ENCODE measurements at places on chromosomes 13 and 19. TPM values are rescaled to one million over a fixed set of nuclear protein-coding genes. Genes with fewer than 3 reads are reported as not detected.

DNA sequence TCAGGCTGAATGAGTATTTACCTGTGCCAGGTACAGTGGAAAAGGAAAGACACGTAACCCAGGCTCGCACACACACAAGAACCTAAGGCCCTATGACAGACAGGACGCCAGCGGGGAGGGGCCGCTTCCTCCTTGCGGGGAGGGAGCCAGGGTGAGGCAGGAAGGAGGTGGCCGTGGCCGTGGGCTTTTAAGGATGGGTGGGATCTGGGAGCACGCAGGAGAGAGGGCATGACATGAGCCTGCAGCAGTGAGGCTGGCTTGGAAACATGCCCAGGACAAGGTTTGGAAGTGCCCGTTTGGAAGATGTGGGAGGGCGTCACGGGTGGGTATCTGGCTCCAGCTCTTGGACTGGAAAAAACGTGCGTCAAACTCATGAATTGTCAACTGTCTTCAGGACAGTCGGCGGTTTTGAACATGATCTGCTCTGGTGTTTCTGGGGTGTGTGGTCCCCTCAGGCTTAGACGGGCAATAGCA lies 20.1 kb downstream of the SH3GL1 start:
- DNase-seq, result no peak
- H3K4me3 ChIP-seq, result no peak overlapping the region
- no peaks in the 10 kb centered on the region for H3K27me3 ChIP-seq
- H3K36me3 ChIP-seq, result peaks cover 6% of the 10 kb centered on the region
- H3K4me1 ChIP-seq, result peaks cover 14% of the 10 kb centered on the region
- peak overlapping the region; percentile 55 for H3K27ac ChIP-seq

- H3K4me3 ChIP-seq, result no peak overlapping the region
- H3K4me1 ChIP-seq, result no peaks in the 10 kb centered on the region
- H3K27me3 ChIP-seq, result no peaks in the 10 kb centered on the region
Measured at GRCh38 chr13:113357529-113357928, 6.4 kb downstream of the GRTP1 start.

FOXA3 gene
- total RNA-seq, result 3.7 TPM

GRCh38 chr13:43274881-43275280 lies 251.5 kb downstream of the DNAJC15 start:
- H3K4me1 ChIP-seq, result no peaks in the 10 kb centered on the region
- H3K36me3 ChIP-seq, result no peaks in the 10 kb centered on the region
- H3K27me3 ChIP-seq, result no peaks in the 10 kb centered on the region
- H3K4me3 ChIP-seq, result no peak overlapping the region
- no peak overlapping the region for H3K27ac ChIP-seq
- DNase-seq, result no peak

GRCh38 chr13:30204564-30204963 lies 102.8 kb downstream of the KATNAL1 start:
- H3K4me1 ChIP-seq, result no peaks in the 10 kb centered on the region
- no peaks in the 10 kb centered on the region for H3K27me3 ChIP-seq
- H3K27ac ChIP-seq, result no peak overlapping the region

ONECUT3 gene
- total RNA-seq, result not detected

- peak; percentile 73 for DNase-seq
- H3K27ac ChIP-seq, result no peak overlapping the region
- no peak overlapping the region for H3K4me3 ChIP-seq
Measured at GRCh38 chr19:6060600-6061375, 49.5 kb downstream of the RFX2 start.

GRCh38 chr19:51450730-51451307 lies 7.4 kb downstream of the SIGLEC8 start:
- H3K36me3 ChIP-seq, result no peaks in the 10 kb centered on the region
- no peak for DNase-seq
- no peaks in the 10 kb centered on the region for H3K4me1 ChIP-seq

DNA sequence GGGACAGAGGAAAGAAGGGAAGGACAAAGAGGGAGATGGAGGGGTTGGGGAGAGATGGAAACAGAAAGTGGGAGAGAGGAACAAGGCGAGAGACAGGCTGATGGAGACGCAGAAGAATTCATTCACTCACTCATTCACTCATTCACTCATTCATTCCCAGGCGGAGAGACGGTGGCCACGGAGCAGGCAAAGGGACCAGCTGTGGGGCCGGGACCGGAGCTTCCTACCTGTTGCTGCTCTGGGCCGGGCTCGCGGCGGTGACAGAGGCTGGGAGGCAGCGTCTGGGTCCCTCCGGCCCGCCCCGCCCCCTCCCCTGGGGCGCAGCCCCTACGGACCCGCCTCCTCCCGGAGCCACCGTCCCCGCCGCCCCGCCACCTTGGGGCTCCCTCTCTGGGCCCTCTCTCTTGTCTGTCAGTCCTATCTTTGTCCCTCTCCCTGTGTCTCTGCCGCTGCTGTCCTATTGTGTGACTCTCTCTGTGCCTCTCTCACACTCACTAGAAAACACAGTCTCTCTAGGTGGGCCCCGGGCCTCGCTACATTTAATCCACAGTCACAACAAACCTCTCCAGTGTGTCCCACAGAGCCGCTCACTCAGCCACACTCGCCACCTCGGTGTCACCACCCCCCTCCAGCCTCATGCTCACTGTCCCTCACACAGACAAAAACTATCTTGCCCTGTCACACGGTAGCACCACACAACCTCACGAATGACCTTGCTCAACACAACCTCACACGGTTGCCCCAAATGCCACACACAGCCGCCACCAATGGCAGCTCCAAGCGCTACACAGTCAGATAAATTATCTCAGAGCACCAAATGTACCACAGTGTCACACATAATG lies at the start of gene GNG8:
Gene GNG8, minus strand, starts transcription at position 283 of the 842 bp plus-strand sequence. CDS start 1,520 bp downstream, outside the sequence.
- DNase-seq, result no peak
- no peaks in the 10 kb centered on the region for H3K36me3 ChIP-seq
- H3K27me3 ChIP-seq, result peaks cover 13% of the 10 kb centered on the region
- no peak within 1 kb of the TSS for H3K4me3 ChIP-seq
- H3K27ac ChIP-seq, result no peak within 1 kb of the TSS

Data from kidney (tissue), 22 donors.